ENCODE measurements at places on chromosomes 7 and 10.
A peak's percentile ranks its signal among the peaks of the same experiment; 100 is the strongest.

- DNase-seq = peak; percentile 43
Measured at GRCh38 chr10:50740293-50740648, 535 bp downstream of the ASAH2B start.

- peak; percentile 81 for DNase-seq
Measured at GRCh38 chr10:62433181-62433692, 59.1 kb downstream of the ZNF365 start.

DNA sequence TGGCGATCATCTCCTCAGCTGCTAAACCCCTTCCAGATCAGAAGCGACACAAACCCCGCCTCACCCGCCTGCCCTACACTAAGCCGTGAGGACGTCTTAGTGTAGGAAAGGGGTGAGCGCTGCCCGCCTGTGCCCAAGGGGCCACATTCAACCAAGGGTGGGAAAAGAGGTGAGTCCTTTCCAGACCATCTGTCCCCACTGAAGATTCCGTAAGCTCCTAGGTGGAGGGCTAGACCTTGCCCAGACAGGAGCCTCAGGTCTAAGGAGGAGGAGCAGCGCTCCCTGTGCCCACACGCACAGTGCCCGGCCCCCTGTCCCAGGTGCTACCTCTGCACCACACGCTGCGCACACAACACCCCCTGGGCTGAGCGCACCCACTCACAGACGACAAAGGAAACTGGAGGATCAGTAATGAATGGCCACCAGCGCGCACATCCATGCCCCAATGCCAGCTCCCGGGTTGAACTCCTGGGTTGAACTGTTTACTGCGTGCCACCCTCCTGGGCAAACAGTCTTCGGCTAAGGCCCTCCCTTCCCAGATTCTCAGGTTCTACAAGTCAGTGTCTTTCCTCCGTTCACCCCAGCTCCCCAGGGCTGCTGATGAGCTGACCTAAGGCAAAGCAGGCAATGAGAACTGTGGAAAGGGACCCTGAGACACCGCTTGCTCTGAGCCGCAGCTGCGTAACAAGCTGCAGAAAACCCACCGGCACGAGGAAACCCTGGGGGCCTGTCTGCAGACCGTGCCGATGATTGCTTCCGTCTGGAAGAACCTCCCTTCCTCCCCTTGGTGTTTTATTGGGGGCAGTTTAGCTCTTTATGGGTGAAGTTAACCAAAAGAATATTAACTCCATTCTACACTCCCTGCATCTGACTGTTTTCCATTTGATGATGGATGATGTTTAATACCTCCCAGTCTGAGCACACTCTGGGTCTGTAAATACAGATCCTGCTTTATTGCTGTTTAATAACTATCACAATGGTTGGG lies 185.9 kb downstream of the MAD1L1 start:
- DNase-seq = no peak

DNA sequence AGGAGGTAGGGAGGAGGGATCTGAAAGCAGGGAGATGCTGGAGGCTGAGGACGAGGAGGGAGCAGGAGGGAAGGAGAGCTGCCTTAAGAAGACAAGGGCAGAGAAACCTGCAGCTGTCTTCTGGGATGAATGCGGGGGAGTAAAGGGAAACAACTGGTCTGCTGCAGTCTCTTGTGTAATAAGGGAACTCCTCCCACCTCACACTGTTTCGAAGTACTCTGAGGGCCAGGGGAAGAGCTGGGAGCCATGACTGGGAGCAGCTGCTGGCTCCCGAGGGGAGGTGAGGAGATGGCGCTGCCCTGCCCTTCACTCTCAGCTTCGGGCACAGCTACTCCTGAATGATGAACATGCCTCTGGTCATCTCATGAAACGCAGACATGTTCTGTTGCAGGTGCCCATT lies 65.1 kb downstream of the CLEC2L start:
- DNase-seq = no peak

DNA sequence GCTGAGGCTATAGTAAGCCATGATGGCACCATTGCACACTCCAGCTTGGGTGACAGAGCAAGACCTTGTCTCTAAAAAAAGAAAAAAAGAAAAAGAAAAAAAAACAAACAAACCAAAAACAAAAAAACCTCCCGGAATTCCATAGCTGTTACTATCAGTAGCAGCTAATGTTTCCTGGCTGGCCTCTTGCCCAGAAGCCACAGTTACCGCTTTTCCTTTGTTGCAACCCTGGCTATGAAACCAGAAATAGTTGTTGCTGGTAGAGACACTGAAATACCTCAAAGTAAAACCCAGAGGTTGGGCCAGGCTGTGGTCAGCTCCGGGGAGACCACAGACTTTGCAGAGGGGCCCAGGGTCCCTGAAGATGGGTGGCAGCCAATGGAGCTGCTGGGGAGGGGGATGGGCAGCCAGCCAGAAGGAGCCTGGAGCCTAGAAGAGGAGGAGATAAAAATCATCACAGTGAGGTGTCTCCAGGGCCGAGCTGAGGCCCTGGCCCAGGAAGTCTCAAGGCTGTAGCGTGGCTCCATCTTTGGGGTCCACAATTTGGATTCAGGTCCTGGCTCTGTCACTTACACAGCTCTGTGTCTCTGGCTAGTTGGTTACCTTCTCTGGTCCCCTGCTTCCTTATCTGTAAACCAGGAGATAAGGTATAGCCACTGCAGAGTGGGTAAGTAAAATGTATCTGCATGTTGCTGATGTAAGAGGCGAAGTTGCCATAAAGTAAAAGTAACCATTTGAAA lies 3.4 kb upstream of the CHST12 start:
- no peak for DNase-seq

- DNase-seq = peak; percentile 30
Measured at GRCh38 chr10:51389415-51390321, 309.7 kb downstream of the CSTF2T start.

DNA sequence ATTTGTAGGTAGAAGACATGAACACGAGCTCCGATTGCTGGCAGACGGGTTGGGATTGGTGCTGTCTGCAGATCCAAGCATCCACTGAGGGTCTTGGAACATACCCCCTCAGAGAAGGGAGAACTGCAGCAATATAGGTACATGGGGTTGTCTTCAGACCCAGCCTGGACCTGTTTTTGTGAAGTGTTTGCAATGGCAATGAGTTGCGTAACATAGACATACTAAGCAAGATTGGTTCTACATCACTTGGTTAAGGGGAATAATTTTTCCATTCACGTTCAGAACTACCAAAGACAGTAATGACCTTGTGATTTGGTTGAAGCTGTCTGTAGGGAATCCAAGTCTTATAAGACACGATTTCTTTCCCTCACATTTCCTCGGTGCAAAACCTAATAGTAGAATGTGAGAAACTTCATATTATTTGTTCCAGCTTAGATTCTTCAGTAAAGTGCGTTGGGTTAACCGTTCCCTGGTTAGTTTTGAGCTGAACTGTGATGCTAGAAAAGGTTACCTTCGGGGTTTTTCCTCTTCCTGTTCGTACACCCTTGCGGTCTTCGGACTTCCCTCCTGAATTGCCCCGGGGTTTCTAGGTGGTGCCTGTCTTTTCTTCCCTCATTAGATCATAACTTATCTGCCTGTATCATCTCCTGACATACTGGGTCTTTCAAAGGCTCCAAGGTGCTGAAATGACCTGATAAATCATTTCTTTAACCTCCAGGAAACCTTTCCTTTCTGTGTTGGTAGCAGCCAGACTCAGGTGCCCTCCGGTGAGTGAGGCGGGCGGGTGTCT lies 14.4 kb downstream of the PROSER2 start:
- DNase-seq = no peak

- peak; percentile 45 for DNase-seq
Measured at GRCh38 chr7:139618482-139619366, 95.2 kb downstream of the CLEC2L start.

DNA sequence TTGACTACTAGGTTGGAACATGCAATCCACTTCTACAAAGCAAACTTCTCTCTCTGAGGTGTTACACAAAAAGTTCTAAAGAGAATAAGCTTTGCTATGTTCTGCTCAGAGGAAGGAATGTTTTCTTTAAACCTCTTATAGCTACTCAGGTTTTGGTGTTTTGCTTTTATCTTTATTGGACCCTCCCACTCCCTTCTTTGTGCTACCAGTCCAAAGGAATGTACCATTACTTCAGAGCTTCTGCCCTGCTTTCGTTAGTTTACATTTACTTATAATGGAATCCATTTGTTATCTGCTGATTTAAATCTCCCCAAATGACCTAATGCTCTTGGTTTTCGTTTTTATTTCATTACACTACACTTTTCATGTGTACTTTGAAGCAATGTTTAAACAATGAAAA lies 154.9 kb downstream of the ATE1 start:
- no peak for DNase-seq

DNA sequence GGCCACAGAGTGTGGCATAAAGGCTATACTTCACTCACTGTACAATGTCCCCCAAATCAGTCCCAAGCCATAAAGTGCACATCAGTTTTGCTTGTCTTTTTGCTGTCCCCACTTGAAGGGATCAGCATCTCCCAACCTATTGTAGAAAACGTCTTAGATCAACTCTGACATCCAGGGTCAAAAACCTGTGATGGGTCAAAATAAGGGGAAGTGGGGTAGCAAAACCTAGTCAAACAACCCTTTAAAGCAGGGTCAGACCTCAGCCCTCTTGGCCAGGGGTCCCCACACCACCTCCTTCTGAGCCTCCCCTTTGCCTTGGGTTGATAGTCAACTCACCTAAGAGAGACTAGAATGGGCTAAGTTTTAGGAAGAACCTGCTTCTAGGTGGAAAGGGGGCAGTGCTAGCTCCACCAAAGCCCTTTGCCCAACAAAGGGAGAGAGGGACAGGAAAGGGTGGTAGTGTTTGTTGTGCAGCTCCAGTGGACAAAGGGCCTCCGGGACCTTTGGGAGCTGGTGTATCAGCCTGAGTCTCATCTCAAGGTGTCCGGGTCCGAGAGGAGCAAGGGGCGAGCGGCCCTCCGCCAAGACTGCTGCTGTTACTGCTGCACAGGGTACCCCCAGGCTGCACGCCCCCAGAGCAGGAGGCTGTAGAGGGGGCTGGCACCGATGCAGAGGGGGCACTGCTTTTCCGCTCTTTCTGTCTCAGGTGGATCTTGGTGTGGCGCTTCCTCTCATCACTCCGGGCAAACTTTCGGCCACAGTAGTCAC lies 3.3 kb downstream of the EGR2 start:
- peak; percentile 7 for DNase-seq

GRCh38 chr7:23468526-23469149 lies 1.7 kb downstream of the IGF2BP3 start:
- peak; percentile 15 for DNase-seq

DNA sequence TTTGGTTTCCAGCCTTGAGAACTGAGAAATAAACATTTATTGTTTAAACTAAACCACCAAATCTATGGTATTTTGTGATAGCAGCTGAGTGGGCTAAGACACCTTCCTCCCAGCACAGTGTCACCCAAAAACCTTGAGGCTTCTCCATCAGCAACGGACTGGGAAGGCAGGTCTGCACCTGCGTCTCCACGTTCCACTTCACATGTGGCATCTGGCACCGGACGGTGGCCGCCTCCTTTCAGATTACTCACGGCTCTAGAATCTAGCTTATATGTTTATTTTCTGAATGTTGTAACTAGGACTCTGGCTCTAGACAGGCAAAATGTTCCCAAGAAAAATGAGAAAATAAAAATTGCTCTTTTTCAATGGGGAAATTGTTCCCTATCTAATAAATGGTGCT lies 201.0 kb downstream of the ADARB2 start:
- DNase-seq = no peak

- no peak for DNase-seq
Measured at GRCh38 chr7:105800849-105801534, 75.4 kb downstream of the ATXN7L1 start.

GRCh38 chr10:114346176-114347031 lies 57.9 kb downstream of the AFAP1L2 start:
- no peak for DNase-seq

DNA sequence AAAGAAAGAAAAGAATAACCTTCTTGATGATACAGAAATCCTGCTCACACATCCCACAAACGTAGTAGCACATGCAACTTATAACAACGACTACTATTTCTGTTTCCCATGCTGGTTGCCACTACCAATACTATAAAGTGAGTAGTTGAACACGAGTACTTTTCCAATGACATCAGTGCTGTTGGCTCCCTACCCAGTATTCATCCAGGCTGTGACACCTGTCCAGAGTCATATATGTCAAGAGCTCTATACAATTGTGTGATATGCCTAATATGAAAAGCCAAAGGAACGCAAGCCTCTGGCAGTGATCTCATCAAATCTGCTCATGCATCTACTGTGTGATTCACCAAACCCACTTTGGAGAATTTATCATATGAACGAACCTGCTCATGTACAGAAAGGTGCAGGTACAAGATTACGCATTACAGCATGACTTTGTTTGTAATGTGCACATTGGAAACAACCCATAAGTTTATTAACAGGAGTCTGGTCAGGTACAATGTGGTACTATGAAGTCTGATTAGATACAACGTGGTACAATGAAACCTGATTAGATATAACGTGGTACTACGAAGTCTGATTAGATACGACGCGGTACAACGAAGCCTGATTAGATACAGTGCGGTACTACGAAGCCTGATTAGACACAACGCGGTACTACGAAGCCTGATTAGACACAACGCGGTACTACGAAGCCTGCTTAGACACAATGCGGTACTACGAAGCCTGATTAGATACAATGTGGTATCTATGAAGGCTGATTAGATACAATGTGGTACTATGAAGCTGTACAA lies 5.8 kb upstream of the ITIH5 start:
- DNase-seq = no peak

GRCh38 chr10:11673346-11674280 lies 62.2 kb upstream of the USP6NL start:
- no peak for DNase-seq

DNA sequence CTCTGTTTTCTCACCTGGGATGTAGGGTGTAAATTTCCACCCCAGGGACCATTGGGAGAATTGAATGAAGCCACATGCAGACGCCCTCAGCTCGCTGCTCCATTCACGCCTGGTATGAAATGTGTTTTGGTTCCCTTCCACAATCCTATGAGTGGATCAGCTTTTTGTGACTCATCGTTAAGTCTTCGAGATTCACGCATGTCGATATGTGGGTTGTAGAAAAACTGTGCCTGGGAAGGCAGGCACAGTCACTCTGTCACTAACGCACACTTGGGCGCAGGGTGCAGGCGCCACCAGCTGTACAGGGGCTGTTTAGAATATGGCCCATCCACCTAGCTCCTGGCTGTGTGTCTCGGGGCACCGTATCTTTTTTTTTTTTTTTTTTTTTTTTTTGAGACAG lies 64.2 kb upstream of the SH2B2 start:
- DNase-seq = no peak

DNA sequence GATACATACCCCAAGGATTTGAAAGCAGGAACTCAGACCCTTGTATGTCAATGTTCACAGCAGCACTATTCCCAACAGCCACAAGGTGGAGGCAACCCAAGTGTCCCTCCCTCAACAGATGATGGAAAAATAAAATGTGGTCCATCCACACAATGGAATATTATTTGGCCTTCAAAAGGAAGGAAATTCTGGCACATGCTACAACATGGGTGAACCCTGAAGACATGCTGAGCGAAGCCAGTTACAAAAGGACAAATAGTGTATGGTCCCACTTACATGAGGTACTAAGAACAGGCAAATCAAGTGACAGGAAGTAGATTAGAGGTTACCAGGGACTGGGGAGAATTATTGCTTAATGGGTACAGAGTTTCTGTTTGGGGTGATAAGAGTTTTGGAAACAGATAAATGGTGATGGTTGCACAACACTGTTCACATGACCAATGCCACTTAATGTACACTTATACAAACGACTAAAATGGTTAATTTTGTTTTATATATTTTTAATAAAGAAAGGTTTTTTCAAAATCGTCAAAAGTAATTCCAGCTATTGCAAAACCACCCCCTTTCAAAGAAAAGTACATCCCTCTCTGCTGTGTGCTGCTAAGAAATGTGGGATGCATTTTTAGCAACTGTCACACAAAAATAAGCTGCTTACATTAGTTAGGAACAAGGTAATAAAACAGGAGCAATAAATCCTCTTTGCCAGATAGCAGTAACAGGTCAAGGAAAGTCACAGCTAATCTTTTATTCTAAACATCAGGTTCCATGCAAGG lies 85.7 kb downstream of the GRB10 start:
- no peak for DNase-seq

- no peak for DNase-seq
Measured at GRCh38 chr10:20029523-20029922, 213.3 kb downstream of the PLXDC2 start.

Data from stimulated activated CD4-positive, alpha-beta T cell treated with anti-CD3 and anti-CD28 coated beads, Interleukin-4, amount 100 ng/mL, for 24 hours (primary cell).